ENCODE measurements at places on chromosomes 11 and 22. TPM values are rescaled to one million over a fixed set of nuclear protein-coding genes. Genes with fewer than 3 reads are reported as not detected.

DNA sequence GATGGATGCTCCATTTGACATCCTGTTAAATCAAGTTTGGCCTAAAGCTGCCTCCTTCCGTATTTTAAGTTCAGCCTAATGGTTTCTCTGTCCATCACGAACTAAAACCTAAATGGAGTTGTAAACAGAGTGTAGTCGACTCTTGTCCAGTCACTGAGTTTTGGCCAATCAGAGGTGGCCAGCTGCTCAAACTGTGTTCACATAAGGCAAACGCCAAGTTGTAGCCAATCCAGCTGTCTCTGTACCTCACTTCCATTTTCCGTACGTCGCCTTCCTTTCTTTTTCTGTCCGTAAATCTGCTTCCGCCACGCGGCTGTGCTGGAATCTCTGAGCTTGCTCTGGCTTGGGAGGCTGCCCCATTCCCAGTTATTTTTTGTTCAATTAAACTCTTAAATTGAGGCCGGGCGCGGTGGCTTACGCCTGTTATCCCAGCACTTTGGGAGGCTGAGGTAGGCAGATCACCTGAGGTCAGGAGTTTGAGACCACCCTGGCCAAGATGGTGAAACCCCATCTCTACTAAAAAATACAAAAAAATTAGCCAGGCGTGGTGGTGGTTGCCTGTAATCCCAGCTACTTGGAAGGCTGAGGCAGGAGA lies 20.7 kb upstream of the CARS1 start:
- DNase-seq, result no peak

DNA sequence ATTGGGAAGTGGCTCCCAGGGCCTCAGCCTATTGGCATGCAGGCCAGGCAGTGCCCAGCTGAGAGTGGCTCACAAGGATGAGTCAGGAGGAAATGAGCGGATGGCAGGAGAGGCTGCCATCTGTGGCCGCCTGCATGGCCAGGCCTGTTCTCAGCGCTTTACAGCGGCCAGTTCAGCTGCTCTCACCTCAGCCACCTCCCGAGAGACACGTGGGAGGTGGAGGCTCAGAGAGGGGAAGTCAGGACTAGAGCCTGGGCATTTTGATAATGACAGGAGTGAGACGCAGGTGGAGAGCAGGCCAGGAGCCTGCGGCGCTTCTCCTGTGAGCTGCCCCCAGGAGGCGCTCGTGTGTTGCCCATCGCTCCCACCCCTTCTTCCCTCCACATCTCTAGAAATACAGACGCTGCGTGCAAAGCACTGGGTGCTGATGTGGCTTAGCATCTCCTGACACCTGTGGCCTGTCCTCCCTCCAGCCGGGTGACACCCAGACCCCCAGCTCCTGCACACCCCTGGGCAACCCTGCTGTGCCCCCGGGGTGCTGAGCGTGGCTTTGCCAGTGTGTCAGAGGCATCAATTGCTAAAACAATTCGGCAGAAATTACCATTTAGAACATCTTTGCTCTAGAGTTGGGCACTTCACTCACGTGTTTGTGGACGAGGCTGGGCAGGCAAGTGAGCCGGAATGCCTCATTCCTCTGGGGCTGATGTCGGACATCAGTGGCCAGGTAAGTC lies 21.4 kb upstream of the PANX2 start:
- DNase-seq, result peak; percentile 97

The ILK gene
- total RNA-seq, result 134 TPM

The OR6T1 gene
- total RNA-seq, result not detected
